ENCODE measurements at places on chromosomes 3 and 15.

DNA sequence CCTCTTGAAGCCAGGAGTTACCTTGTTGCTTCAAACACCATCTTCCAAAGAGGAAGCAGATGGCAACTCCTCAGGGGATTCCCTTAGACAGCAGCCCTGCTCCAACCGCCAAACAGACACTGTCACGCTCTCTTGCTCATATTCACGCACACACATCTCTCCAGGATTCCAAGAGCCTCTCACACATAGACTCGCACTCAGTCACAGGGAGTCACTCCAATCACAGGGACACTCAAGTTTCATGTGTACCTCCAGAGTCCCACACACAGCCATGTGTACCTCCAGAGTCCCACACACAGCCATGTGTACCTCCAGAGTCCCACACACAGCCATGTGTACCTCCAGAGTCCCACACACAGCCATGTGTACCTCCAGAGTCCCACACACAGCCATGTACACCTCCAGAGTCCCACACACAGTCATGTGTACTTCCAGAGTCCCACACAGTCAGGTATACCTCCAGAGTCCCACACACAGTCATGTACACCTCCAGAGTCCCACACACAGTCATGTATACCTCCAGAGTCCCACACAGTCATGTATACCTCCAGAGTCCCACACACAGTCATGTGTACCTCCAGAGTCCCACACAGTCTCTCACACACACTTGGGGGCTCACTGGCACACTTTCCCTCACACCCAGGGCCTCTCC is 6.1 kb downstream of the VWA5B2 start:
- DNase-seq = no peak

DNA sequence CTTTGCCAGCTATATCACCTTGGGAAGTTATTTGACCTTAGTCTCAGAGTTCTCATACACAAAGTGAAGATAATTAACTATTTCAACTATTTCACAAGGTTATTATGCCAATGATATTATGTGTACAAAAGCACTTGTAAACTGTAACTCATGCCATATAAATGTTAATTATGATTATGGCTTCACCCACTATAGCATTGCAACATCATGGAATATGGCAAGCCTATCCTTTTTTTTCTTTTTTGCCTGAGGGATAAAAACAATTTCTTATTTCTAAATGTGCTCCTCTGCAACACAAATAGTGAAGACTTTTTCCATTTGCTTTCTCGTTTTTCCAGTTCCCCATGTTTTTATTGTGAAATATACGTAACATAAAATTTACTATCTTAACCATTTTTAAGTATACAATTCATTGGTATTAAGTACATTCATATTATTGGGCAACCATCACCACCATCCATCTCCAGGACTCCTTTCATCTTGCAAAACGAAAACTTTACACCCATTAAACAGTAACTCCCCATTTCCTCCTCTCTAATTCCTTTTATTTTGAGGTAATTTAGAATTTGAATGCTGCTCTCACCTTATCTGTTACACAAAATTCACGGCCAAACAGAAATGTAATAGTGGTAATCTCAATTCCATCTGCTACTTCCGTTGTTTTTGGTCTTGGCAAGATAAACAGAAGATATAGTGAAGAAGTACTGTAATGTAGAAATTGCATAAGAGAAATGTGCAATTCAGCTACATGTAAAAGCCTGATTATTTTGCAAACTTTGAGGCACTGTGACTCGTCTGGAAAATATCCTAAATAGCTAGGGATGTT is 46.3 kb downstream of the NANOGP8 start:
- DNase-seq = no peak

- no peak for DNase-seq
Observed at GRCh38 chr15:93219859-93220420, 130.9 kb upstream of the RGMA start.

DNA sequence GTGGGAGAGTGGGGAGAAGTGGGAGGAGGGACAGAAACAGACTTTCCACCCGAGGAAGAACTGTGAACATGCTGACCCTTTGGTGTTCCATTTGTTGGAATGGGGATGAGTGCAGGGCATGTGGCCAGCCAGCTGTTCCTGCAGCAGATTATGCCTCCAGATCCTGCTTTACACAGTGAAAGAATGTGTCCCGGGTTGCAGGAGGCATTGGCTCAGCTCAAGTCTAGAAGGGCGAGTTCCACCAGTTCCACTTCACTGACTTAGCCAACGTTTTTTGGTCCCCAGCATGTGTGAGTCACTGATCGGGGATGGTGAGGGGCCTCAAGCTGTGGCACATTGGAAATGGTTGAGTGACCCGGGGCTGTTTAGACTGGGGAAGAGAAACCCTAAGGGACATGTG is 307.0 kb upstream of the ROPN1 start:
- DNase-seq = no peak

DNA sequence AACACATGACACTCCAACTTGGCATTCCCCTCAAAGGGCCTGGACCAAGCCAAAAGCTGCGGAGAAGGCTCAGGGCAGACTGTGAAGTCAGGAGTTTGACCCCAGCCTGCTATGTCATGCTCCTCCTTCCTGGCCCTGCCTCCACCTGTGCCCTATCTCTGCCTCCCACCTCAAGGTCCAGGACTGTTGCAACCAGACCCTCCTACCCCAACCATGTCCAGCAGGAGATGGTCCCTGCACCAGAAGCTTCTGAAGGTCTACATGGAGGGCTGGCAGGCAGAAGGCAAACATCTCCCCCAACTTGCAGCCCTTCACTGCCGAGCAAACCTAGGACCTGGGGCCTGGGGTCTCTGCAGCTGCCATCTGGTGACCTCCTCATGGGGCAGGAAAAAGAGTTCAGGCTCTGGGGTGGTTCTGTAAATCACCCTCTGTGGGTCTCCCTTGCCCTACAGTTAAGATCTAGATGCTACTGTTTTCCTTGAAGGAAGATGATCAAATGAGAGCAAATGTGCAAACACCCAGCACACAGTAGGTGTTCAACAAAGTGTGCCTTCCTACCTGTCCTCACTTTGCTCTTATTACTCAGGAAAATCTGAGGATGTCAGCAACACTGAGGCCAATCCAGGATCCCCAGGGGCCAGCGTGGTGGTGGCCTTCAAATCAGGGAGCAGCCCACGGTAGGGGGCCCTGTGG is 11.5 kb upstream of the CSK start:
- DNase-seq = no peak

- DNase-seq = no peak
Observed at GRCh38 chr3:116393199-116393598, 52.1 kb downstream of the LSAMP start.

DNA sequence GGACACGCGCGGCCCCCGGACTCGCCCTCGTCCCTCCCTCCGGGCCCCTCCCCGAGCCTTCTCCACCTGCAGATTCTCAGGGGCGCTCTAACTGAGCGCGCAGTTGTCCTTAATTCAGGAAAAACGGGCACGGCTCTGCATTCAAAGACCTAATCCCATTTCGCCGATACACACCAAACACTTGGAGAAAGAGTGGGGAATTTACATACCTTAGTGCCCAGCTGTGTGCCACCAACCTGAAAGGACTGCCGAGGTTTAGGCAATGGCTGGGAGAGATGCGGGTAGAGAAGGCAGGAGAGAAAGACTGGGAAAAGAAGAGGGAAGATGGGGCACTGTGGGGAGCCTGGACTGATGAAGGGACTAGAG is 21.8 kb downstream of the IGDCC3 start:
- no peak for DNase-seq
